PC-3 (cell line): ENCODE measurements at places on chromosomes 11 and 22.

DNA sequence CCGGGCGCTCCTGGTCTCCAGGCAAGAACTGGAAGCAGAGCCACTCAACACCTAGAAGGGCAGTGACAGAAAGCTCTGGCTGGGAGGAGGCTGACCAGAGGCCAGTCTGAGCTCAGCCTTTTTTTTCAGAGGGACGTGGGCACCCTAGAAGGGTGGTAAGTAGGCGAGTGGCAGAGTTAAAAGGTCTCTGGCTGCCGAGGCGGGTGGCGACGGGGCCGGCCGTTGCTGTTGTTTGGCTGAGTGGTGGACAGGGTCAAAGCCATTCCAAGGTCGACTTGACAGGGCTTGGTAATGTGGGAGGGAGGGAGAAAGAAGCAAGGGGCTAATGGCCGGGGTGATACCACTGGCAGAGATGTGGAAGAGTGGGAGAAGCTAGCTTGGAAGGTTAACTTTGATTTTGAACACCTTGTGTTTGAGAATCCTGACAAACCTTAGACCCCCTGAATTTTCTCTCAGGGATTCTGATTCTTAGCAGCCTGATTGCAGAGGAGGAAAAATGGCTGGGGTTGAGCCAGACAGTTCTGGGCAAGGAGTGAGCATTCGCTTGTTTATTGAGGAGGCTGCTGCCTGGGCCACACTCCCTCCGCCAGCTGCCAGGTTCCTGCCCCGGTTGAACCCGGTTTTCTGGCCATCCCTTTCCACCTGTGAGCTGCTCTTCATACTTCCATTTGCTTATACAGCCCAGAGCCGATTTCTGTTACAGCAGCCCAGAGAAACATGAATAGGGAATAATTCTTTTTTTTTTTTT, 868 bp upstream of the SYCE3 start:
- peaks cover 7% of the 10 kb centered on the region for H3K4me1 ChIP-seq
- no peak for DNase-seq
- peak overlapping the region; percentile 84 for H3K4me3 ChIP-seq
- no peaks in the 10 kb centered on the region for H3K27me3 ChIP-seq

DNA sequence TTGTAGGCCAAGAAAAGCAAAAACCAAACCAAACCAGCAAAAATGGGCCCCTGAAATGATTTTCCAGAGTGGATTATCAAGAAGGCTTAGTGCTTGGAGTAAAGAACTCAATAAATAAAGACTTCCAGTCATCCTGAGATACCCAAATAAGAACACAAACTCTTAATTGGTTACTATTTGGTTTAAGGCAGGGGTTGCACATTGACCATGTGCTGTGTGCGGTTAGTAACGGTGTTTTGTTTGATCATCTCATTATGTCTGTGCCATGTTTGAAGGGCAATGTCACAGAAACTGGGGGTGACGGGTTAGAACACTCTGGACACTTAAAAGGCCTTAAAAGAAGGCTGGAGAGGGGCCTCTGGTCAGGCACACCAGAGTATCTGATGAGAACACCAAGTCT, 9.7 kb upstream of the MICAL3 start:
- H3K27me3 ChIP-seq, result no peaks in the 10 kb centered on the region
- H3K4me1 ChIP-seq, result peaks cover 49% of the 10 kb centered on the region
- no peaks in the 10 kb centered on the region for H3K36me3 ChIP-seq
- no peak for DNase-seq
- no peak overlapping the region for H3K4me3 ChIP-seq
- peak overlapping the region; percentile 97; the same call in 1 of the 2 replicates for H3K27ac ChIP-seq

DNA sequence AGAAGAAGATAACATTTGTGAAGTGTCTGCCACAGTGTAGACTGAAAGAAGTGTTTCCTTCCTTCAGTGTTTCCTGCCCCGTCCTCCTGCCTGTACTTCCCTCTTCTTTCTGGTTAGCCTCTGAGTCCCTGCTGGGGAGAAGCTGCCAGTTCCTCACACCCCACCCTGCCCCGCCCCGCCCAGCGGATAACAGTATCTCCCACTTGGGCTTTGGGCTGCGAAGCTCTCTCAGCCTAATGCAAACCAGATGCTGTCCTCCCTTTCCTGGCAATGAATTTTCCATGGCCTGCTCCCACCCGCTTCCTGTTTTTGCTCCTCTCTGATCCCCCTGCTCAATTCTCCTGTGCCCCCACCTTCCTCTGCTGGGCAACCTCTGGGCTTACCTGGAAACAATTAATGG, 5.2 kb upstream of the RAB3IL1 start:
- no peaks in the 10 kb centered on the region for H3K4me1 ChIP-seq
- no peak overlapping the region for H3K27ac ChIP-seq
- H3K4me3 ChIP-seq, result no peak overlapping the region
- no peak for DNase-seq
- no peaks in the 10 kb centered on the region for H3K36me3 ChIP-seq

- H3K27ac ChIP-seq, result no peak overlapping the region
- no peaks in the 10 kb centered on the region for H3K36me3 ChIP-seq
- no peak overlapping the region for H3K4me3 ChIP-seq
- no peak for DNase-seq
These were observed 57.8 kb upstream of the RCN1 start for GRCh38 chr11:32033067-32033466.
